ENCODE measurements at places on chromosomes 4 and X. TPM values are rescaled to one million over a fixed set of nuclear protein-coding genes. Genes with fewer than 3 reads are reported as not detected.

DNA sequence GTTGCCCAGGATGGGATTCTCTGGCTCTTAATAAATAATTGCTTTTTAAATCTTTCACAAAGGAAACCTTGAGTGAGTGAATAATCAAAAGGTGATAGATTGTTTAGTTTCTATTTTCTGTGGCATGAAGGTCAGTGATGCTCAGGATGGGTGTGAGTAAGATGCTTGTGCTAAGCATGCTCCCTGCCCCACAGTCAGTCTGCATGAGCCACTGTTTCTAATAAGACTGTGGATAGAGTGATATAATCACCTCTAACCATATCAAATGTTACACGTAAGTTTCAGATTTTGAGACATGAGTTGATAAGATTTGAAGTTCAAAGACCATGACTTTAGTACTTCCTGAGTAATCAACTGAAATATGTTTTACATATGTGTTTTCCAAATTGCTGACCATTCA is 2.7 kb upstream of the GAGE10 start:
- no peak for DNase-seq

DNA sequence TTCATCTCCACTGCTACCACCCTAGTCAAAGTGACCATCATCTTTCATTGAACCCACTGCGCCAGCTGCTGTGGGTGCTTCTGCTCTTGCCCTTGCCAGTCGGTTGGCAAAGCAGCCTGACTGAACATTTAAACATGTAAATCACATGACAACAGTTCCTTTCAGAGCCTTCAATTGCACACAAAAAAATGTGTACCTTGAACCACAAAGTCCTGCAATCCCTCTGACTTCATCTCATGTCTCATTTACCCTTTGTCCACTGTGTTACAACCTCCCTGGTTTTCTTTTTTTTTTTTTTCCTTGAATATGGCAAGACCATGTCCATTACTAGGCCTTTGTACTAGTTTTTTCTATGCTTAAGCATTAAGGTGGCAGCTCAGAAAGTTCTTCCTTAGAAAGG is 183.5 kb downstream of the GBA3 start:
- DNase-seq: no peak

DNA sequence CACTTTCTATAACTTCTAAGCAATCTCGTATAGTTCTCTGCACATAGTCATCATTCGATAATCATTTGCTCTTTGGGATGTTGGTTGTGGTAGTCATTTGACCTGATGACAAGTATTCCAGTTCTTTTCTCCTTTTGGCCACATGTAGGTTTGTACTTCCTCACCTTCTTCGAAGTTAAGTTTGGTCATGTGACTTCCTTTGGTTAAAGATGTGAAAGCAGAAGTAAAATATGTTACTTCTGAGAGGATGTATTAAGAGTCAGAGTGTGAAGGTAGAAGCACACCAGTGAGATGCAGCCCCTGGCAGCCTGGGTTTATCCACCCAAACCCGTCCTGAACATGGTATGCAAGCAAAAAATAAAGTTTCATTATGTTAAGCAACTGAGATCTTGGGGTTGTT is 48.9 kb upstream of the ZNF518B start:
- no peak for DNase-seq

DNA sequence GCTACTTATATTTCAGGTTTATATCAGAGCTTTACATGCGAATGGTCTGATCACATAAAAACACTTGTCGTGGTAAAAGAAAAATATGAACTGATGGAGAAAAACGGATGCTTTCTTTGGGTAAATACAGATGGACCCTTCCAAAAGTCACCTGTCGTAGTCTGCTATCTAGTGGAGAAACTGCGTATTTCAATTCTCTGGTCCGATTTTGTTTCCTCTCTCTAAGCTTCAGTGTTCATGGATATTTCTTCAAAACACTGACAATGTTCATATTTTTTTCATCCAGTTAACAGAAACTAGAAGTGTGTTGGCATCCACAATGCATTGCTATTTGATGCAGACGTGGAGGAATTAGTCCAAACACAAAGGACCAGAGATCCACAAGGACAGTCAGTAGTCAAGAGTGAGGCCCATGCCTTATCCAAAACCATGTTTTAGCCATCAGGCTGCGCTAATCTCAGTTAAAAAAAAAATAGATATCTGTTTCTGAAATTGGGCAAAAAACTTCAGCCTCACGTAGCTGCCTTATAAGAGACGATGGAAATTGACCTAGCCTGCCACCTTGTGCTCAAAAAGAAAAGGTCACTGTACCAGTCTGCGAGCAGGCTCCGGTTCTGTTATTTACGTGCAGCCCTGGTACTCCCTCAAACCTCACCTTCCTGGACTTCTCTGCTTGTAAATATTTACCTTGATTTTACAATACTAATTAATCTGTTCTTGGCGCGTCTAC is 16.0 kb downstream of the MEPE start:
- peak; percentile 59 for DNase-seq

DNA sequence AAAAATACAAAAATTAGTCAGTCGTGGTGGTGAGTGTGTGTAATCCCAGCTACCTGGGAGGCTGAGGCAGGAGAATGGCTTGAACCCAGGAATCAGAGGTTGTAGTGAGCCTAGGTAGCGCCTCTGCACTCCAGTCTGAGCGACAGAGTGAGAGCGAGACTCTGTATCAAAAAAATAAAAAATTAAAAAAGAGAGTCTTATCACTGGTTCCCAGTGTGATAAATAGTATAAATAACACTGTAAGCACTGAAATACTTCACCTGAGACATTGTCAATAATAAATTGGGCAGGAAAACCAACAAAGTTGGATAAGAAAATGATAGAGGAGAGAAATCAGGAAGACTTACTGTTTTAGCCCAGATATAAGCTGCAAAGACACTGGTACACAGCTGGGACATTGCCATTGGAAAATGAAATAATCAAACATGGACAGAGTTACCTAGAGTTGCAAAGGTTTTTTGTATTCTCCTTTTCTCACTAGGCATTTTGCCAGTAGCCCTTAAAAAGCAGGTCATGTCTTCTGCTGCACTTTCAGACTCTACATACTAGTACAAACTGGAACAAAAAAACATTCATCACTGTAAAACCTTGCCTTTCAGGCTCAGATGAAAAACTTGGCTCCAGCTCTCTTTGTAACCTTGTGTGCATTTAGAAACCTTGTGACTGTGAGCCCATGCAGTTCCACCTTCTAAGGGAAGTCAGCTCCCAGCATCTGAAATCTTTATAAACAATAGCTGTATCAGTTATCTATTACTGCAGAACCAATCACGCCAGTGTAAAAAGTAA is 55.0 kb upstream of the PPP1R2C start:
- DNase-seq: no peak

The CD40LG gene
- polyA plus RNA-seq: not detected

The DOK7 gene
- polyA plus RNA-seq: not detected

The CXXC4 gene
- polyA plus RNA-seq: 0.02 TPM

The RNF175 gene
- polyA plus RNA-seq: not detected
